ENCODE measurements at places on chromosomes 13 and 19. TPM values are rescaled to one million over a fixed set of nuclear protein-coding genes. Genes with fewer than 3 reads are reported as not detected.

DAND5 gene
- total RNA-seq, result not detected

PABPC3 gene
- under 0.01 TPM for total RNA-seq

TPTE2 gene
- not detected for total RNA-seq

CYP2A7 gene
- total RNA-seq, result not detected

YIPF2 gene
- 87.7 TPM for total RNA-seq

ACP5 gene
- total RNA-seq, result not detected

GGN gene
- total RNA-seq, result 0.32 TPM

CELF5 gene
- not detected for total RNA-seq

CLDND2 gene
- not detected for total RNA-seq

PRODH2 gene
- total RNA-seq, result not detected

ZNF772 gene
- total RNA-seq, result 13.1 TPM

CDX2 gene
- total RNA-seq, result not detected

ANKRD27 gene
- total RNA-seq, result 46.0 TPM

HSD11B1L gene
- 7.8 TPM for total RNA-seq

CEACAM4 gene
- not detected for total RNA-seq

S1PR5 gene
- not detected for total RNA-seq

ZNF100 gene
- total RNA-seq, result 5.9 TPM

GPR12 gene
- total RNA-seq, result not detected

CHMP2A gene
- 119 TPM for total RNA-seq

ZNF540 gene
- 0.15 TPM for total RNA-seq

KLK4 gene
- not detected for total RNA-seq

Data from epithelial cell of umbilical artery (primary cell).